ENCODE measurements at places on chromosomes 3 and 15.

DNA sequence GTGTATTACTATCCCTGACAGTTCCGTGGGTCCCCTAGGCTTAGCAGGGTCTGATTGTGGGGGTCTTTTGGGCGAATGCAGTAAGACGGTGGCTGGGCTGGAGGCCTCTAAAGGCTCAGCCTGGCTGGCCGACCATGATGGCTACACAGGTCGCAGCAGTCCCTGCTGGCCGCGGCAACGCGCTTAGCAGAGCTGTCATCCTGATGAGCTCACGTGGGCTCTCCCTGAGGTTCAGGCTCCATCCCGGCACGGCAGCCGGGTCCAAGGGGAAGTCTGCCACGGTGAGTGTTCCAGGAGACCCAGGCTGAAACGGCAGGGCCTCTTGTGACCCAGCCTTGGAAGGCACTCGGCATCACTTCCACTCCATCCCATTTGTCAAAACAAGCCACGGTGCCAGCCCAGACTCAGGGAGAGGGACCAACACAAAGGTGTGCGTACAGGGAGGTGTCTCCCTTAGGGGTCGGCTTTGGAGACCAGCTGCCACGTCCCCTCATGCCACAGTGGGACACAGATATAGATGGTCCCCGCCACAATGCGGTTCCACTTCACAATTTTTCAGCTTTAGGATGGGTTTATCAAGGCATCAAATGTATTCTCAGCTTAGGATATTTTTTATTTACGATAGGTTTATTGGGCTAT, 101.8 kb downstream of the XXYLT1 start:
- no peak for DNase-seq

DNA sequence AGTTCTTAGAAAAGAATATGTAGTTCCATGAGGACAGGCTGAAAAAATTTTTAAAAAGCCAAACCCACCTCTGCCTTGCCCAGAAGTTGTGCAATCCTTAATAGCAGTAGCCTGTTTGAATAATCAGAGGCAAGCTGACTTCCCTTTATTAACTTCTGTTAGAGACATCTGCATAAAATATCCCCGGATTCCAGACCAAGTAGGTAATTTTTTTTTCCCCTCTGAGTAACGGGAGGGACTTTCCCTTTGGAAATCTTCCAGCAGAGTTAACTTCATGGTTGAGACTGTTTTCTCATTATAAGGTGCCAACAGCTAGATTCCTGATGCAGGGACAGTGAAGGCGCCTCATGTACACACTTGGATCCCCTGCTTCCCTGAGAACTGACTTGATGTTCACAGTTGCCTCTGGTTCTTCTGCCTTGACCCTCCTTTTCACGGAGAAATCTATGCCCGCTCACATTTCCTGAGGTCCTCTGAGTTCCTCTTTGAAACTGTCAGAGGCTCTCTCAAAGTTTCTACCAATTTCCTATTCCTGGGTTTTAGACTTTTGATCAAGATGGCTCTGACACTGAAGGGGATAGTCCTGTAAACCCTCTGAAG, 227.6 kb upstream of the BHLHE40 start:
- no peak for DNase-seq

DNA sequence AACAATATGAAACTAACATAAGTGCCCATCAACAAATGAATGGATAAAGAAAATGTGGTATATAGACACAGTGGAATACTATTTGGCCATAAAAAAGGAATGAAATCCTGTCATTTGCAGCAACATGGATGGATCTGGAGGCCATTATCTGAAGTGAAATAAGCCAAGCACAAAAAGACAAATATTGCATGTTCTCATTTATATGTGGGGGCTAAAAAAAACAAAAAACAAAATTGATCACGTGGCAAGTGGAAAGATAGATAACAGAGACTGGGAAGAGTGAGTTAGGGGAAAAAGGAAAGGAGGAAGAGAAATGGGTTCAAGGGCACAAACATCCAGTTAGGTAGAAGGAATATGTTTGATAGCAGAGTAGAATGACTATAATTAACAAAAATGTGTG, 155.9 kb upstream of the BHLHE40 start:
- DNase-seq: no peak

DNA sequence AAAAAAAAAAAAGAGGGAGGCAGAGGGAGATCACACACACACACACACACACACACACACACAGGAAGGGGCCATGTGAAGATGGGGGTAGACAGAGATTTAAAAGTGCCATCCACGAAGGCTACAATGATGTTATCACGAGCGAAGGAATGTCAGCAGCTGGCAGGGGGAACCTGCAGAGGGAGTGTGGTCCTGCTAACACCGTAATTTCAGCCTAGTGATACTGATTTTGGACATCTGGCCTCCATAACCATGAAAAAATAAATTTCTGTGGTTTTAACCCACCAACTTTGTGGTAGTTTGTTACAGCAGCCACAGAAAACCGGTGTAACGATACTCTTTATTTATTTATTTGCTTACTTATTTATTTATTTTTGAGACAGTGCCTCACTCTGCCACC, 76.0 kb downstream of the TMCO5A start:
- no peak for DNase-seq

- no peak for DNase-seq
Measured at GRCh38 chr3:58581328-58582091, 4.3 kb upstream of the FAM107A start.

- no peak for DNase-seq
Measured at GRCh38 chr3:146715170-146715569, 110.0 kb upstream of the PLSCR5 start.

GRCh38 chr3:170703121-170703588, 117.3 kb upstream of the SLC7A14 start:
- DNase-seq: no peak

GRCh38 chr3:52061121-52061910, 4.9 kb upstream of the DUSP7 start:
- DNase-seq: no peak

- DNase-seq: no peak
Measured at GRCh38 chr3:144162042-144162441, 190.4 kb downstream of the DIPK2A start.

DNA sequence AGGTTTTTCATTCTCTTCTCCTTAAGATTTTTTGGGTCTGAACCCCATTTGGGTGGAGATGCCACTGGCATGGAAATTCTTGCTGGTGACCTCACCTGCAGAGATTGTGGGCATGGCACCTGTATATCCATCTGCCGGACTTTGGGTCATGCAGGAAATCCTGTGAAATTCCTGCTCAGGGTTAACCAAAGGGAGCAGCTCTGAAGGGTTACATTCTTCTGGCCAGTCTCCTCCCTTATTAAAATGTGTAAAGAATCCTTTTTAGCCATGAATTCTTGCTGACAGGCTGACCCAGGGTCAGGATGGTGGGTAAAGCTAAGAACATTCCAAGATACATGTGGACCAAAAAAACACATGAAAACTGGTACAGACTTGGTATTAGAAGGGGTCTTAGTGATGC, 27.4 kb downstream of the ARHGEF26 start:
- DNase-seq: no peak

- no peak for DNase-seq
Measured at GRCh38 chr3:156038869-156039268, 81.5 kb upstream of the KCNAB1 start.

DNA sequence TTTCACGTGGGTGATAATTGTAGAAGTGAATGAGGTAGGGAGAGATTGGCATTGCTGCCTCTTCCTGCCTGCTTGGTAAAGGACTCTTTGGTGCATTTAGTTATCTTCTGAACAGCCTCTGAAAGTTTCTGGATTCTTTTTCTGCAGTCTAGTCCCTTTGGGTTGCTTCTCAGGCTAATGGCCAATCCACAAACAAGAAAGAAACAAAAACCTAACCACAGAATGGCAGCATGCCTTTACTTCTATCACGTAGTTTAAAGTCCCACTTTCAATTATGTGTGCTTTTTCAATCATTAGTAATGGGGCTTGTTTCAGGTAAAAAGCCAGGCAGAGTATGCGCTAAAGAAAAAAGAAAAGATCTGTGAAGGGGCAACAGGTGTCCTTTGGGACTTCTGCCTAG, 7.4 kb downstream of the FGF12 start:
- DNase-seq: no peak

DNA sequence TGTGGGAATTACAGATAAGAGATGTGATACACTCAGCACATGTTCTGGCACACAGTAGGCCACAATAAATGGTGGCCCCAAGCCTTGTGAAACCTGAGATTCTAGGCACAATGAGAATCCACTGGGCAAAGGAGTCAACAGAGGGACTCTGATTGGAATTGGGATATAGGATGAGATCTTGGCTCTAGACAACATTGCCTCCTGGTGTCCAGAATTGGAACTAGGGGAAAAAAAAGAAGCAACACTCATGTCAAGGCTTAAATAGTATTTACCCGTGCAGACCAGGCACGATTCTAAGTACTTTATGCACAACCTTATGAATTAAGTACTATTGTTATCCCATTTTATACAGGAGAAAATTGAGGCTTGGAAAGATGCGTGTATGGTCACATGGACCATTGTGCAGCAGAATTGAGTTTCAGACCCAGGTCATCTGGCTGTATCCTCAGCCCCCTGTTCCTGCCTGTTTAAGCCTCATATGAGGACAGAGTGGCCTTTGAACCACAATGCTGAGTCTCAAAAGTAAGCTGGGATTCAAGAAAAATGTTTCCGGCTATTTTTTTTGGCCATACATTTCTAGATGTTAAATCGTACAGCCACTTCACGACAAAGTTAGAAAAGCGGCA, 124.8 kb downstream of the SV2B start:
- DNase-seq: no peak

DNA sequence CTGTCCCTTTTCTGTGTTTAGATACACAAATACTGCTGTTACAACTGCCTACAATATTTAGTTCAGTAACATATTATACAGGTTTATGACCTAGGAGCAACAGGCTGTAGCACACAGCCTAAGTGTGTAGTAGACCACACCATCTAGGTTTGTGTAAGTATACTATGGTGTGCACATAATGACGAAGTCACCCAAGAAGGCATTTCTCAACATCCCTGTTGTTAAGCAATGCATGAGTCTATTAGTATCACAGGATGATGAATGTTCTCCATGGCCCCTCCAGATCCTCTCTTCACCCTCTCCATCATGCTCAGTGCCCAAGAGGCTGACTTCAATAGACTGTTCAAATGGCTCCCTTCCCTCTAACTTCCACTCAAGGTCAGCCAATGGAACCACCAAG, 14.6 kb upstream of the SEC62 start:
- no peak for DNase-seq

DNA sequence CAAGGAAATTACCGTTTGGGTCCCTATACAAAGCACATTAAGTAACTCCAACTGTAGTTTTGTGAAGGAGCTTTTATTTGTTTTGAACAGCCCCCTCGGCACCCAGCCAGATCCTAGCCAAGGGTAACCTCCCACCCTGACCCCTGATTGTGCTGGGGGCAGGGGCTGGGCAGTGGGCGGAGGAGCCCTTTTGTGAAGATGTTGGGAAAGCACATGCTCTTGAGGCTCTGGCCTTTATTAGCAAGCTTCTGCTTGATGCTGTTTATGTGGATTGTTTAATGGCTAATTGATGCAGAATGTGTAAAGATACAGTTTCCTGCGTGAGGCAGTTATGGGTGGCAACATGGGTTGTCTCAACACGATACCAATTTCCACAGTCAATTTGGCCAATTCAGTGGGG, 136.5 kb downstream of the MAP2K5 start:
- no peak for DNase-seq

DNA sequence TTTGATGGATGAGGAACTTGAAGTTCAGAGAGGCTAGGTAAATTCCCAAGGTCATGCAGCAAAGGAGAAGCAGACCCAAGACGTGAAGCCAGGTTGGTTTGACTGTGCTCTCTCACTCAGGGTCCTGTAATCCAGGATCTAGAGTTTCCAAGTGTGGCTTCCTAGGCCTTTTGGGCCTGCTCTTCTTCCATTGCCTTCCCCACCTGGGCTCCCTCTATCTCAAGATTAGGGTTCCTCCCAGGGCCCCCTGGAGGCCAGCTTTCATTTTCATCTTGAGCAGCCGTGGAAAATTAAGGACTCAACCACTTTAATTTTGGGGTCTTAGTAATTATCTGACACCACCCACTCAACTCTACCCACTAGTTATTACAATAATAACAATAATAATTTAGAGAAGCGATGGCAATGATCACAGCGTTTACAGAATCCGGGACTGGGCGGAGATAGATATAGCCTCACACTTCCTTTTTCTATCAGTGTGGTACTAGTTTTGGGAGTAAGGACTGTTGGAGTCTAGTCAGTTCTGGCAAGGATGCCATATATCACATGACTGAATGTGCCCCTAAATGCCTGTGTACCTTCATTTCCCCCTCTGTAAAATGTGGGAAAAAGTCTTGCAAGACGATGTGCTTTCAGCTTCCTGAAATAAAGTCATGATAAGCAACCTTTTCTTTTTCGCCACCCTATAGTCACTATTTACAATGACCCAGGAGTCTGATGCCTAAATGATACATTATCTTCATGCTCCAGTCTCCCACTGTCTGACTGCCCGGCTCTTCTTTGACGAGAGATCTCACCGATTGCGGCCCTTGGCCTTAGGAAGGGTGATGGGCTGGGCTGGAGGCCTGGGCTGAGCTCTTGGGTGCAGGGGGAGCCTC, 30.2 kb upstream of the MAGEF1 start:
- DNase-seq: no peak

- DNase-seq: no peak
Measured at GRCh38 chr15:78425643-78426042, 12.4 kb upstream of the IREB2 start.

DNA sequence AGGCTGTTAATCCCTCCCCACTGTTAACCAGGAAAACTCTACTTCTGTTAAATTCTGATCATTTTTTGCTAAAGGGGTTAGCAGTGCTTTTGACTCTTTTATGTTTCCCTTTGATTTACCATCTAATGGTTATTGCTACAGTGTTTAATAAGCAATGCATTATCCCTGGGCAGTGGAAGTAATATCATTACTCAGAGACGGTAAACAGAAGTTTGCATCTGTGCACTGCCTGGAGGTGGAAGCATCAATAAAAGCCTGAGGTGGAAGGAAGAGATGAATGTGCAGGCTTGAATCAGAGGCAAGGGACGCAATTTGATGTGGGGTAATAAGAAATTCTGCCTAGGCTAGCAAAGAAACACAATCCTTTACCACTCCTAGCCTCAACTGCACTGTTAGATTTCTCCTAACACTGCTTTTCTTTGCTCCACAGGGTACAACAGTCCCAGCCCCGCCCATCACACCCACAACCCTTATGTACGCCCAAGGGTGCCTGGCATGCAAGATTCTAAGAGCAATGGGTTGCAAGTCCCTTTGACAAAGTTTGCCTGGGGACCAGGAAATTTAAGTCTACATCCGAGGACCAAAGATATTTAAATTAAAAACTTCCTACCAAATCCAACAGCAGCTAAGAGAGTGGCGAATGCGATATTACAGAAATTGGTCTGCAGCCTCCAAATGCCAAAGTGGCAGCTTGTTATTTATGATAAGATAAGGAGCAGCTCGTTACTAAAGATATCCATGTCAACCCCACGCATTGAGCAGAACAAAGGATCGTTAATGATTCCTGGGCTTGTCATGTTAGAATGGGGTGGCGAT, 261.4 kb downstream of the FHIT start:
- no peak for DNase-seq

GRCh38 chr3:99023590-99024192, 122.2 kb upstream of the DCBLD2 start:
- no peak for DNase-seq
